ENCODE measurements at places on chromosomes 5 and 9.

- no peak for DNase-seq
These were observed 192.0 kb downstream of the MTRR start for GRCh38 chr5:8060953-8061429.

DNA sequence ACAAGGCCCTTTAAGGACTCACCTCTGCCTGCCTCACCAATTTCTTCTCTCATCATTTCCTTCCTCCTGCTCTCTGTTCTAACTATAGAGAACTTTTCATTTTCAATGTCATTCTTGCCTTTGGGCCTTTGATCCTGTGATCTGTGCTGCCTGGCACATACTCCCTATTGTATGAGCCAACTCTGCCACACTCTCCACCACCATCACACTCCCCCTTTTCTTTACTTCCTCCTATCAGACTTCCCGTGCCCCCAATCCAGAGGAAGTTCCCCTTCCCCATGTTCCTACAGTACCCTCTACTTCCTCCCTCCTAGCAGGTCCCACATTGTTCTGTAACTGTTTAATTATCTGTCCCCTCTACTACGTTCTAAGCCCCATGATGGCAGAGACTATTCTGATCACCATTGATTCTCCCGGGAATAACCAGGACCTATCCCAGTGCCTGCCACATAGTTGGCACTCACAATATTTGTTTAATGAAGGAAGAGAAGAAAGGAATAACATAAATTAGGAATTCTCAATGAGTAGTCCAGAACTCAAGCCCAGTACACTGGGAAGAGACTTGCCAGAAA lies 27.5 kb downstream of the ADAM19 start:
- no peak for DNase-seq

- DNase-seq: no peak
These were observed 14.1 kb upstream of the NTRK2 start for GRCh38 chr9:84655447-84655846.

GRCh38 chr9:78167356-78167755 lies 68.5 kb upstream of the CEP78 start:
- DNase-seq: no peak

DNA sequence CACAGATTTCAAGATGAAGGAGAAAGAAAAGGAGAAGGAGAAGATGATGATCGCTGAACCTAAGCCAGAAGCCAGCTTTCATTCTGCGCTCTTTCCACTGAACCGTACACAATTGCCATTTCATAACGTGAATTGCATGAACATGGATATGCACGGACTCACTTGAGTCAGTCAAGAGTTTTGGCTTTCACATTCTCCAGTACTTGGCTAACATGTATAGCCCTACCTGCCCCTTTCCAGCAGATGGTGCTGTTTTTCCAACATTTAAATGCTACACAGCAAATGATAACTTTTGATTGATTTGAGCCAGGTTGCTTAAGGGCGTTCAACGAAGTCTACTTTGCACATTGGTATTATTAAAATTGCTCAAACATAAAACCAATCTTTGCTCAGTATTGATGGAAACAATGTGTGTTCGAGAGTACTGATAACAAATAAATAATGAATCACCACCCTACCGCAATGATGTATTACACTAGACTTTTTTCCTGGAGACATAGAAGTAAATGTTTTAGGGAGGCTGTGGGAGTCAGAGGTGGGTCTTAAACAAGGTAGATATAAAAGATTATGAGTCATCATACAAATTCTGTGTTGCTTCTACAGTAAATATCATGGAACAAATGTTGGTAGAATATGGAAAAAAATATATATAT lies 196.4 kb downstream of the TRPM3 start:
- DNase-seq: peak; percentile 57

DNA sequence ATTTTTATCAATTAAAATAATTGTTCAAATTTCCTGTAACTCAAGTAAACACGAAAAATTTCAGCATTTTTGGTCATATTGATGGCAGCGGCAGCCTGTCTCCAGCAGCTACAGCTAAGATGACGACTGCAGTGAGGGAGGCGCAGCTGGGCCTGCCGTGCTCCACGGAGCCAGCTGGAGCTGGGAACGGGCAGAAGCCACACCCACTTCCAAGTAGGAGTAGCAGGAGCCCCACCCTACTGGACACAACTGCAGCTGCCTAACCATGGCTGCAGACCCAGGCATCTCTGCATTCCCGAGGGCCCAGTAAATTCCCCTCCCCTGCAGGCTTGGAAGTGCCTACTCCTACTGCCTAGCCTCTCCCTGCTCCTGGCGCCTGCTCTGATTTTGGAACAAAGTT lies 2031.7 kb downstream of the EFNA5 start:
- DNase-seq: no peak

- no peak for DNase-seq
These were observed 847 bp upstream of the GABRB2 start for GRCh38 chr5:161547406-161547737.

- no peak for DNase-seq
These were observed 110.0 kb downstream of the PSAT1 start for GRCh38 chr9:78406933-78407332.

- no peak for DNase-seq
These were observed 239.5 kb upstream of the SLC24A2 start for GRCh38 chr9:20028192-20028848.

GRCh38 chr9:125867751-125868415 lies 120.7 kb downstream of the PBX3 start:
- no peak for DNase-seq

DNA sequence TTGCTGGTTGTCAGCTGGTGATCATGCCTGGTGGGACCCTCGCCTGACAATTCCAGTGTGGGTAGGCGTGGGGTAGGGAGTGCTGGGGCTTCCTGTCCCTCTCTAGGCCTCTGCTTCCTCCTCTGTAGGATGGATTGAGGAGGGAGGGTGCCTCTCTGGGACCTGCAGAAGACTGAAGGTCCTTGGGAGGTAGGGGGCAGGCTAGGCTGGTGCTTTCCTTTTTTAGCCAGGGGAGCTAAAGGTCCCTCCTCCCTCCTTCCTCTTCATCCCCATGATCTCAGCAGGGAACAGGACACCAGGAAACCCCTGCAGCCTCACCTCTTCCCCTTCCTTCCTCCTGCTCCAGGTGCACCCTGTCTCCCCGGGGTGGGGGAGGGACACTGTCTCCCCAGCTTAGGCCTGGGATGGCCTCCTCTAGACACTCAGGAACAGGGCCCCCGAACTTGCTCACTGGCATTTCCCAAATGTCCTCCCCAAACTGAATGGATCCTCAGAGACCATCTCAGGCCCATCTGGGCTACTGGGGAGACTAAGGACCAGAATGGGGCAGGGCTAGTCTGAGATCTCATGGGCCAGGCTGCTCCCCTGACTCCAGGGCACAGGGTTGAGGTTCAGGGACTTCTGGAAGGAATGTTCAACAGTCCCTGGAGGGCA lies 8.4 kb downstream of the SH2D3C start:
- no peak for DNase-seq

DNA sequence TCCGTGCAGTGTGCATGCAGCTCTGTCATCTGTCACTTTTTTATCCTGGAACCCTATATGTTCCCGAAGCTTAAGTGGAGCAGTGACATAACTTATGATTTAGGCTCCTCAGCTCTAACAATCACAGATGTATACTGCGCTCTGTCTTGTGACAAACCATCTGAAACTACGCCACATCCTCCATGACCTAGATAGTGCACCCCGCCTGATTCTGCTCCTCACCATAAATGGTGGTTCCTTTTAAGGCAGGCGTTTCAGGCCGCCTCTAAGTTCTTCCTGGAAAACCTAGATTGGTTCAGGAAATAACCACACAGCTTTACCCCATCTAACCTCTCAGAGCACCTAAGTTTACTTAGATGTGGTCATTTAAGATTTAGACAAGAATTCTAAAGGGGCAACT lies 372.0 kb downstream of the CDH10 start:
- DNase-seq: no peak

DNA sequence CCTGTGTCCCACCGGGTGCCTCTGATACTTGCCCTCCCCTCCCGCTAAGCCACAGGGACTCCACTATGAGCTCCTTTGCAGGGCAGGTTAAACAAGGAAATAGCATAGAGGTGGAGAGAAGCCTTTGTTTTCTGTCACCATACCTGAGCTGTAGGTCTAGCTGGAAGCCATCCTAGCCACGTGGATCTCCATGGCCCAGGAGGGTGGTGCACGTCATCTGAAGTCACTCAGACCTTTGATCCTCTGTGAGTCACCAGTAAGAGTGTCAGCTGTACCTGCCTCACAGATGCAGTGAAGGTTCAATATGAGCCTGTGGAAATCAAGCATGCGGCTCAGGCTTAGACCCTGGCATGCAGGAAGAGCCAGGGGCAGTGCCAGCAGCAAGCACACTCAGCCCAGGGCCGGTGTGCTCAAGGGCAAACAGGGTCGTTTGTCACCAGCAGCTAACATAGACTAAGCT lies 55.1 kb downstream of the ASS1 start:
- no peak for DNase-seq

GRCh38 chr5:122751293-122751782 lies 23.5 kb upstream of the SNX2 start:
- no peak for DNase-seq

- no peak for DNase-seq
These were observed 17.8 kb upstream of the SLC6A19 start for GRCh38 chr5:1183424-1184162.

DNA sequence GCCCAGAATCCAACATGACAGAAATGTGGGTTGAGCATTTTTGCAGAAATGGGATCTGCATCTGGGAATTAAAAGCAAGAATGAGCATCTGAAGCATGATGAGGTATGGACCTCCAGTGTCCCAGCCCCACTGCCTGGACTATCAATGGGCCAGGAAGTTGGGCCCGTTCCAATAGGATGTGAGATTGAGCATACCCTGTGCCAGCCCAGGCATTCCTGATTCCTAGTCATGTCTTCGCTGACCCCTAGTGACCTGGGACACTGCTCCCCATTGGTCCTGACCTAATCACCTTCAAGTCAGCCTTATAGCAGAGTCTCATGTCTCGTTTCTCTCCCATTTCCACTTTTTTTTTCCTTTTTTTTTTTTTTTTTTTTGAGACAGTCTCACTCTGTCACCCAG lies 197.4 kb upstream of the IRX2 start:
- no peak for DNase-seq

DNA sequence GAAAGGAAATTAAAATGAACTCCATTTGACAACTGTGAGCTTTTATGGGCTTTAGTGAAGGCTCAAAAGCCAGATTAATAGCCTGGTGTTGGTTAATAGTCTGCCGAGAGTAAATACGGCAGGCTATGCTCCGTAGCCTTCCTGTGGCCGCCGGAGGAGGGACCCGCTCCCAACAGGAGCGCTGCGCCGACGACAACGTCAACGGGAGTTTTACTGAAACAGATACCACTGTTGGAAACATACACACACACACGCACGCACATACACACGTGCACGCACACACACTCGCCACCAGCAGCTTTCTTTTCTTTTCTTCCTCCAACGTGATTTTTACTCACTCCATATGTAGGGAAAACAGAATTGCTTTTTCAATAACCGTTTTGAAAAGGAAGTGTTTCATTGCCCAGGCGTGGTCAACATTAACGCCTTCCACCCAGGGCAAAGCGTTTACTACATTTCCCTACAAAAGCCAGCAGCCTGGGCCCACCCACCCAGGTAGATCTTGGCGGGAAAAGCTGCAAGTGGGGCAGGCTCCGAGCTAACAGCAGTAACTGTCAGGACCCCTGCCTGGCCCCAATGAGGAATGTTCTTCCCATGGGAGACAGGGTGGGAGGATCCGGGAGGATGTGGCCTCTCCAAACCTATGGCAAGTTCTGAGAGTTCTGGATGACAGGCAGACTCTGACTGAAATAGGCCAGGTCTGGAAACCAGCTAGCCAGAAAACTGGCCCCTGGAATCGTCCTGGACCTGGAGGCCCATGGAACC lies 72.3 kb downstream of the PAX5 start:
- DNase-seq: no peak

GRCh38 chr5:68224509-68225187 lies 9.1 kb downstream of the PIK3R1 start:
- no peak for DNase-seq

DNA sequence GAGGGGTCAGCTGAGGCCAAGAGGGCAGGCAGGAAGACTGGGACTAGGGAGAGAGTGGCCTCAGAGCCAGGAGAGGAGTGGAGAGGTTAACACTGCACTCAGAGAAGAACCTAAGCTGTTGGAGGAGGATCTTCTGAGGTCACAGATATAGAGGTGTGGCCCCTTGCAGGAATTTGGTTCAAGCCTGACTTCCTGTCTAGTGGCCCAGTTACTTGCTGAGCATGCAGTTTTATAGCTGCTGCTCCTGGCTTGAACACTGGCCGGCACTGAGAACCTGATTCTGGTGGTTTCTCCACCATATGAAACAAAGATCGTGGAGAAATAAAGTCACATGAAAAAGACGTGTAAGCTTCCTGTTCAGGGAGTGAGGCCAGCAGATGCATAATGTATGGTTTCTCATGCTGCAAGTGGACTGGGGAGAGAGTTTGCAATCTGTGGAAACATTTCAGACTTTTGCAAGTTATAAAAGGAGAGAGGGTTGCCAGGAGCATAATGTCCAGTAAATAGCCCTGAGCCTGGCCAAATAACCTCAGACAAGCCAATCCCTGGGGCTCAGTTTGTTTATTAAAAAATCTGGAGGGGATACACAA lies 82.6 kb downstream of the GALNT10 start:
- no peak for DNase-seq
